ENCODE measurements at places on chromosomes 11 and 22.

- DNase-seq: no peak
Observed at GRCh38 chr22:48433647-48434046, 1394.0 kb downstream of the BRD1 start.

- DNase-seq: no peak
Observed at GRCh38 chr11:17600316-17601255, 53.5 kb downstream of the OTOG start.

DNA sequence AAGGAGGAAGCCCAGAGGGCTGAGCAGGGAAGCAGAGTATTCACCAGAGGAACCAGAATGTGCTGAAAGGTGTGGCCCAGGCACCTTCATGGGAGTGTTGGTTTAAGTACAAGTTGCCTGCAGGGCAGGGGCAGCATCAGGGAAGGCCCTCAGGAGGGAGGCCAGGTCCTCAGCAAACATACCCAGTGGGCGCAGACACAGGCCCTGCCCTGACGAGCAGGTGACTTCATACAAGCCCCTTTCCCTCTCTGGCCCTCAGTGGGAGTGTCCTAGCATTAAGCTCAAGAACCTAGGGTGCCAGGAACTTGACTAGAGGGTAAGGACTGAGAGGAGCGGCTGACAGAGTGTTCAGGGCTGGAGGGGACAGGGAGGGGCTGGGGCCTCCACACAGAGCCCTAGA lies 7.5 kb upstream of the CASTOR1 start:
- DNase-seq: no peak

DNA sequence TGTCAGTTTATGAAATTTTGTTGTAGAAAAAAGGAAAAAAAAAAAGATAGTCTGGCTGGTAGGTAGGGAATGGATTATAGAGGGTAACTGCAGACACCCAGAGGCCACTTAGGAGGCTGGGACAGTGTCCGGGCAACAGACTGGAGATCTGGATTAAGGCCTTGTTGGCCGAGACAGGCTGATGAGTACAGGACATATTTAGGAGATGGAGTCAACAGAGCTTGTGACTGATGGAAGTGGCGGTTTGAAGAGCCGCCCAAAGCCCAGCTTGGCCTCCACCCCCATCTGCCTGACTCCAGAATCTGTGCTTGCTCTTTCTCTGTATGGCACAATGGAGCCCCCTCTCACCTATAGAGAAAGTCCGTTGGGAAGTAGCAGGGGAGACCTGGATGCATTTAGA lies 7.6 kb downstream of the PLEKHB1 start:
- no peak for DNase-seq

GRCh38 chr22:47623066-47623762 lies 860.8 kb downstream of the TBC1D22A start:
- no peak for DNase-seq

GRCh38 chr11:69356703-69357457 lies 62.9 kb downstream of the MYEOV start:
- no peak for DNase-seq

DNA sequence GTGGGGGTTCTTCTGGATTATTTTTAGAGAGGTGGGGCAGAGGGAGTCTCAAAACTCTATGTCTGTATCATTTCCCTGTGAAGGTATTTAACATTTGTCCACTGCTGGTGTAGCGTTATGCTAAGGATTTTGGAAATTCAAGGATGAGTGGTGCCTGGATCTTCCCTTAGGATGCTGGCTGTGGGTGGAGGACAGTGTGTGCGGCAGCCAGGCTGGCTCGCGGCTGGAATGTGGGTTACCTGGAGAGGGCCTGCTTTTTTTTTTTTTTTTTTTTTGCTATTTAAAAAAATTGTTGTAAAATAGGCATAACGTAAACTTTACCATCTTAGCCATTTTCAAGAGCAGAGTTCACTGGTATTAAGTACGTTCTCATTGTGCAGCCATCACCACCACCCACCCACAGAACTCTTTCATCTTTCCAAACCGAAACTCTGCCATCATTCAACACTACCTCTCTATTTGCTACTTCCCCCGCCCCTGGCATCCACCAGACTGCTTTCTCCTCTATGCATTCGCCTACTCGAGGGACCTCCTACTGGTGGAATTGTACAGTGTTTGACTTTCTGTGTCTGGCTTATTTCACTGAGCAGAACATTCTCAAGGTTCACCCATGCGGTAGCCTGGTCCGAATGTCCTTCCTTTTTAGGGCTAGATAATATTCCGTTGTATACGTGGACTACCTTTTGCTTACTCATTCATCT lies 67.1 kb downstream of the PARVB start:
- peak; percentile 66 for DNase-seq

DNA sequence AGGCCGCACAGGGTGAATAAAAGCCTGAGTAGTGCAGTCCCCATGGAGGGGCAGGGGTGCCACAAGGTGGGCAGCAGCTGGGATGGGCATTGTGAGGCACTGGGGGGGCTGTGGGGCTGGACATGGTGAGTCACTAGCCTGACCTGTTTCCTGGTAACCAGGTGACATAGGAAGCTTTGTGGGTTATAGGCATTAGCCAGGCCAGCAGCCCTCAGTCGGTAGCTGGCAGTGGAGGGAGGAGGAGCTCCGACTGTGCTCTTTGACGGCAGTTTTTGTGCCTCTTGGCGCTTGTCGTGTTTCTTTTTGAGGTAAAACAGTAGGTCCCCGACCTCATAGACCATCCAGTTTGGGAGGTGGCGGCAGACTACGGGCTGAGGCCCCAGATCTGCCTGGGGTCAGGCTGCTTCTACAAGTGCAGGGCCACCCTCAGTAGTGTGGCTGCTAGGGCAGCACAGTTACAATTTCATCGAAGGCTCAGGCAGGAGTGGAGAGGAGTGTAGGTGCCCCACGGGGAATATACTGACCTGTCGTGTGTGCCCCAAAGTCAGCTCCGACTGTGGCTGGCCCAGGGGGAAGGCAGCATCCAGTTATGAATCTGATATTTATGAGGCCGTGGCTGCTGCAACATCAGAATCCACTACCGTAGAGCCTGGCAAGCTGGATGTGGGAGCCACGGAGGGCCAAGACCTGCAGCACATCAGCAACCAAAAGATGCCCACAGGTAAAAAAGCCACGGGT lies 107.7 kb downstream of the CRYBB2 start:
- no peak for DNase-seq

DNA sequence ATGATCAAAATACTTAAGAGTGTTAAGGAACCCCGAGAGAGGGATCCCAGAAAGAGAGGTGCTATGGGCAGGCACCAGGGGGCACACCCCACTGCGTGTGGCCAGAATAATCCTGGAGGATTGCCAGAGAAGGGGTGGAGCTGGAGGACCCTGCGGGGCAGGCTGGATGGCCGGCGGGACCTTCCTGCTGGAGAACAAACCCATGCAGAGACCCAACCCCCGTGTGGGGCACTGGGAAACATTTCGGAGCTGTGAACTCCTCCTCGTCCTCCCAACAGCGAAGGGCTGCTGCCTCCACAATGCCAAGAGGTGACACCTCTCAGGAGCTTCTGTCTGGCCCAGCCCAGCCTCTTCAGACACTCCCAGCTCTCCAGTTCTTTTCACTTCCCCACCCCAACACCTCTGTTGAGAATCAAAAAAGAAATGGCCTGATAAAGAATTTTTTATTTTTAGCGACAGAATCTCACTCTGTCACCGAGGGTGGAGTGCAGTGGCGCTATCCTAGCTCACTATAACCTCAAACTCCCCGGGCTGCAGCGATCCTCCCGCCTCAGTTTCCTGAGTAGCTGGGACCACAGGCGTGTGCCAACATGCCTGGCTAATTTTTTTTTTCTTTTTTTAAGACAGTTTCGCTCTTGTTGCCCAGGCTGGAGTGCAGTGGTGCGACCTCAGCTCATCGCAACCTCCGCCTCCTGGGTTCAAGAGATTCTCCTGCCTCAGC lies 25.6 kb downstream of the RHOD start:
- DNase-seq: no peak

DNA sequence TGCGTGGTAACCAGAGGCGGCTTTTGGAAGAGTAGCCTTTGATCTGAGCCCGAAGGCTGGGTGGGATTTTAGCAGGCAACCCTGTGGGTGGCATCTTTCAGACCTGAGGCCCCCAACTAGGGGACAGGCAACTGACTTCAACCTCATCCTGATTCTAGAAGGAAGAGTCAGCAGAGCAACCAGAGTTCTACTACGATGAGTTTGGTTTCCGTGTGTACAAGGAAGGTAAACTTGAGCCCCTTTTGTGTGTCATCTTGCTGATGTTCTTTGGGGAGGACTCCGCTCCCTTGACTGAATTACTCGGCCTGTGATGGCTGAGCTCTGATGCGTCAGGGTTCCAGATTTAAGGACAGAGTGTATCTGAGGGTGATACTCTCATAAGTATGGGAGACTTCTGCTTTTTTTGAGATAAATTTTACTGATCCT lies 31.6 kb downstream of the SGSM3 start:
- no peak for DNase-seq

GRCh38 chr11:65639623-65640482 lies 2.0 kb downstream of the SIPA1 start:
- no peak for DNase-seq

DNA sequence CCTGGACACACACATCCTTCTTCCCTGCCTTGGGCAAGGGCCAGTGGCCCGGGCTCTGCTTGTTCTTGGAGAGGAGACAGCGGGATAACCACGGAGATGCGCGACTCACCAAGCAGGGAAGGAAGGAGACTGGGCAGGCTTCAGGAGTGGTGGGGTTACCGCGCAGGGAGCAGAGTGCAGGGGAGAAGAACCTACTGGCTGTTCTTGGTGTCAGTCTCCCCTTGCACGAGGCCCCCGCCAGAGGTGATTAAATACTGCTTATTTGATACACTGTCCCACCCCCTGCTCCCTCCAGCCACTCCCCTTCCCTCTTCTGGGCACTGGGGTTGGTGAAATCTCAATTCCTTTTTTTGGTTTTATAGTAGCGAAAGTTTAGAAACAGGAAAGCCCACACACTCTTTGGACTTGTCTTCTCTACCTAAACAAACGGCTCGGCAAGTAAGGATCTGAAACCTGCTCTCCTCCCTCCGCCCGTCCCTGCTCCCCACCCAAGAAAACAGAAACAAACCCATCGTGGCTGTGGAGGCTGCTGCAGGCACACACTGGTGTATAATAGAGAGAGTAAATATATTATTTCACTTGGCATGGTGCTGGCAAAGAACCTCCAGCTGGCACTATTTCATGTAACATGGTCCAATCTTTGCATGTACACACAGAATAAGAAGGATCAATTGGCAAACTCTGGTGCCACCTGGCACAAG lies 10.8 kb downstream of the LARGE2 start:
- no peak for DNase-seq

DNA sequence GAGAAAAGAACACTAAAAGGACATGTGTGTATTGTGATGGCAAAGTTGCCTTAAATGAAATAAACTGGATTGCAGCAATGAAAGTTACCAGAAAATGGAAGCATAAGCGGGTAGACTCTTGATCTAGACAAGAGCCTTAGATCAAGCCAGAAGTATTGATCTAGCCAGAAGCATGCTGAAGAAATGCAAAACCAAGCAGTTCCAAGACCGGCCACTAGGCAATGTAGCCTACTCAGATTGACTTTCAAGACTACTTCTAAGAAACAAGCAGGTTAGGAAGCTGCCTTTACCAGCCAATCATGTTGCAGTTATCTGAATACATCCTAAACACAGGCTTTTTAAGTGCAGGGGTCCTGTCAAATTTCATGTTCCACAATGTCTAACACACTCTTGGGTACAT lies 54.6 kb downstream of the KCNA4 start:
- no peak for DNase-seq

GRCh38 chr11:128236506-128237498 lies 350.6 kb downstream of the ETS1 start:
- no peak for DNase-seq

DNA sequence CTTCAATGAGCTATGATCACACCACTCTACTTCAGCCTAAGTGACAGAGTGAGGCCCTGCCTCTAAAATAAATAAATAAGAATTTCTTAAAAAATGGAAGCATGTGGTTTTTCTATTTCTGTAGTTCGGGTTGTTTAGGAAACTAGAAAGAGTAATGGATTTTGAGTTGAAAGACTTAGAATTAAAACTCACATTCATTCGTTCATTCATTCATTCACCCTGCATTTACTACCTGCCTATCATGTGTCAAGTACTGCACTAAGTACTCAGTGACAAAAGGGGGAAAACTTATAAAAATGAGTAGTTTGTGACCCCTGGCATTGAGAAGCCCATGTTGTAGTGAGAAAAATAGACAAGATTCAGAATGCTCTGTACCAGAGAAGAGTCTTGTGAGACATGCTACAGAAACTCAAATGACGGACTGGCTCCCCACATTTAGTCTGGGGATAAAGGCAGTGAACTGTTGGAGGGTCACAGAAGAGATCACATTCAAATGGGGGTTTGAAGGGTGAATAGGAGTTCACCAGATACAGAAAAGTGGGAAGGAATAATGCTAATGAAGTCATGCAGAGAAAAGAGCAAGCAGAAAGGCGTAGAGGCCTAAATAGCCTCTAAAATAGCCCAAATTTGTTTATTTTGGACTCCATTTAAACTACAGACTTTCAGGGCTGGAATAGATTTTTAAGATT lies 7.0 kb downstream of the CSRP3 start:
- no peak for DNase-seq

GRCh38 chr11:9616042-9616675 lies 42.7 kb downstream of the WEE1 start:
- DNase-seq: no peak

GRCh38 chr22:37018815-37019308 lies 385 bp downstream of the TST start:
- no peak for DNase-seq

DNA sequence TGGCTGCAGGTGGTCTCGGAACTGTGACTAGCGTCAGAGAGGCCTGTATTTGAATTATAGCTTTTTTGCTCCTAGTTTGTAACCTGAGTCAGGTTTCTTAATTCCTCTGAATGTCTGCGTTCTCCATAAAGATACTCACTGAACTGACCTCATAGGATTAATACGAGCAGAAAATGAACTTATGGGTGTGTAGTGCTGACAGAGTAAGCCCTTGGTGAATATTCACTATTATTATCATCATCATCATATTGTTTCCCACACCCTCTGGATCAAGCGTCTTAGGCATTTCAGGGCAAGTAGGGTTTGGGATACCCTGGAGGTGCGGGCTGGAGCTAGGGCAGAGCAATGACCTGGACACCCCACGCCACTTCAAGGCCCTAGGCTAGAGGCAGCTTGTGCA lies 29.0 kb downstream of the ARFGAP2 start:
- DNase-seq: no peak

DNA sequence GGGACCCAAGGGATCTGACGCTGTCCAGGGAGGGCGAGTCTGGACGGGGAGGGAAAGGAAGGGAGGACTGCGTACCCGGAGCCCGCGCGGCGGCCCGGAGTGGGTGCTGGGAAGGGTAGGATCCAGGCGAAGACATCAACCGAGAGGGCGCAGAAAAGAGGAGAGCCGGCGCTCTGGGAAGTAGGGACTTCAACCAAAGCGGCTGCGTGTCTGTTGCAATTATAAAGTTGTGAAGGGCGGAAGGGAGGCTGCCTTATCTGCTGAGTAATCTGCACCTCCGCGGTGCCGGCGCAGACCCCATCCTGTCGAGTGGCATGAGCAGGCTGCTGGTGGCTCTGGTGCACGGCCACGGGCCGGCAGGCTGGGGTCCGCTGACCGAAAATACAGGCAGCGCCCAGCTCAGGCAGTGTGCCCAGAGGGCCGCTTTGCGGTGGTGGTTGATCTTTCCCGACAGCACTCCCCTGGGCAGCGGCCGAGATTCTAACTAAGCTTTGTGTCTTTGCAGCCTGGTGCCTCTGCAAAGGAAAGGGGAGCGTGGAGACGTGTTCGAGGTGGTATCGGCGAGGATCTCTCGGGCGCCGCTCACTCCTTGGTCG lies 978 bp downstream of the C11orf87 start:
- DNase-seq: no peak

- no peak for DNase-seq
Observed at GRCh38 chr11:34754171-34754823, 133.4 kb downstream of the EHF start.
